ENCODE measurements at places on chromosomes 1 and 21.

DNA sequence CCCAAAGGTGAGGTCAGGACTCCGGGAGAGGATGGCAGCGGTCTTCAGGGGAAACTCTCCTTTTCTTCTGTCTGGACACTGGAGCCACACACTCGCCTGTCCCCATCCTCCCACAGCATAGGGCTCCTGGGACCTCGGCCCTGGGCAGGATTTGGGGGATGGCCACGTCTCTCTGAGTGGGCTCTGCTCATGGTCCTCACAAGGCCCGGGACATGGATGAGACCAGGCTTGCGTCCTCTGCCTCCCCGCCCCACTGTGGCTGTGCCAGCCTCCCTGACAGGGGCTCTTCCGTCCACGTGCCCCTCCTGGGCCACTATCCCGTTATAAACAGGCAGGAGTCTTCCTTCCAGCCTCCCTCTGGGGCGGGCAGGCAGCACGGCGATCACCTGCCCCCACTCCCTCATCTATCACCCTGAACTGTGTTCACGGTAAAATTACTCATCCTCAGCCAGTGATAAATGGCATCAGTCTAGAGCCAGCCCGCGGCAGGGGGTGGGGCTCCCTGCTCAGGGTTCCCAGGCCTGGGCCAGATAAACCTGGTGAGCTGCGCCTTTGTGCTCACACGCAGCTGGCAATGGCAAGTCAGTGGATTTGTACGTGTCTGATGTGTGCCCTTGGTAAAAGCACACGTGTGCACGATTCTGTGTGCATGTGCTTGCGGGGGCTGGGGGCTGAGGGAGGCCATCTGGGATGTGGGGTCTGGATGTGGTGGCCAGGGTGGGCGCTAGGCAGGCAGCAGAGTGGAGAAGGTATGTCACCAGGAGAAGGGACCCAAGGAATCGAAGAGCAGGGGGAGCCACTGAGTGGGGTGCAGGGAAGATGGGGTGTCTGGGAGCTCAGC lies 12.6 kb upstream of the SAMD11 start:
- no peak for DNase-seq

DNA sequence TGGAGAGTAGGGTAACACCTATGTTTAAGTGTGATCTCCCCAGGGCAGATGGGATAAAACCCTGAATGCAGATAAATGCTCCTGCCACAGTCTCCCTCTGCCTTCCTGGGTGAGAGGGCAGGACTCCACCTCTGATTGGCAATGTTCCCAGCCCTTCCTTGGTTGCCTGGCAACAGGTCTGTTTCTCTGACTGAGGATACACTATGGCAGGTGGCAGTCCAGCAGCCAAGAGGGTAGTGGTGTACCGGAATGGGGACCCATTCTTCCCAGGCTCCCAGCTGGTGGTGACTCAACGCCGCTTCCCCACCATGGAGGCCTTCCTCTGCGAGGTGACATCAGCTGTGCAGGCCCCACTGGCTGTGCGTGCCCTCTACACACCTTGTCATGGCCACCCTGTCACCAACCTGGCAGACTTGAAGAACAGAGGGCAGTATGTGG lies at the start of gene DCDC2B:
DCDC2B (plus strand) TSS at position 199 of the 438 bp plus-strand sequence; CDS start at position 204, 5 bp downstream.
- DNase-seq, result peak; percentile 64

- DNase-seq, result no peak
Measured at GRCh38 chr1:97308131-97308530, 586.5 kb downstream of the PTBP2 start.

GRCh38 chr1:66088787-66089186 lies 296.1 kb downstream of the PDE4B start:
- no peak for DNase-seq

GRCh38 chr1:208848854-208849253 lies 604.7 kb upstream of the PLXNA2 start:
- DNase-seq, result no peak

DNA sequence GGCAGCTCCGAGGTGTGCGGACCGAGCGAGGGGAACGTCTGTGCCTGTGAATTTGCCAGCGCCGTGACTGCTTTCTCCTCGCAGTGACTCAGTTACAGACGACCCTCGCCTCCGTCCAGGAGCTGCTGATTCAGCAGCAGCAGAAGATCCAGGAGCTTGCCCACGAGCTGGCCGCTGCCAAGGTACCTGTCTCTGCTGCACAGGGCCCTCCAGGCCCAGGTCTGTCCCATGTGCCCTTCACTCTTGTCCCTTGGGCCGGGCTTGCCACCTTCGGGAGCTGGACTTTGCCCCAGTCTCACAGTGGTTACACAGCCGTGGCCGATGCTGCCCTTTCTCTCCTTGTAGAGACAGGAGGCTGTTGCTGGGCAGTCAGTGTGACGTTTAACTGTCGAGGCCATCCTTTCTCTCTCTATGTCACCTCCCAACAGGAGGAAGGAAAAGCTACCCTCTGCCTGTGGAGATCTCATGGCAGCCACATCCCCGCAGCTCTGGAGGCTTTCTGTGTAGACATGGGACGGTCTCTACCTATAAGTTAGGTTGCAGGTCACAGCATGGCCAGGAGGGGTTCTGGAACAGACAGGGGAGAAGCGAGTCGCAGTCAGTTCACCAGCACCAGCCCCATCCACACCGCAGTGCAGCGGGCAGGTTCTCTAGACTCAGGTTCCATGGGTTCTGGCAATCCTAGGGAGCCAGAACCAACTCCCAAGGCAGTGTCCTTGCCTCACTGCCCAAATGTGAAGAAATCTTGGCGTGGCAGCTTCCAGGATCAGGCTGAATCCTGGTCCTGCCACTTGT lies 149.7 kb downstream of the PEX14 start:
- no peak for DNase-seq

- DNase-seq, result no peak
Measured at GRCh38 chr1:63108206-63108605, 214.2 kb upstream of the FOXD3 start.

GRCh38 chr1:177133977-177134538 lies 30.5 kb downstream of the ASTN1 start:
- DNase-seq, result no peak

DNA sequence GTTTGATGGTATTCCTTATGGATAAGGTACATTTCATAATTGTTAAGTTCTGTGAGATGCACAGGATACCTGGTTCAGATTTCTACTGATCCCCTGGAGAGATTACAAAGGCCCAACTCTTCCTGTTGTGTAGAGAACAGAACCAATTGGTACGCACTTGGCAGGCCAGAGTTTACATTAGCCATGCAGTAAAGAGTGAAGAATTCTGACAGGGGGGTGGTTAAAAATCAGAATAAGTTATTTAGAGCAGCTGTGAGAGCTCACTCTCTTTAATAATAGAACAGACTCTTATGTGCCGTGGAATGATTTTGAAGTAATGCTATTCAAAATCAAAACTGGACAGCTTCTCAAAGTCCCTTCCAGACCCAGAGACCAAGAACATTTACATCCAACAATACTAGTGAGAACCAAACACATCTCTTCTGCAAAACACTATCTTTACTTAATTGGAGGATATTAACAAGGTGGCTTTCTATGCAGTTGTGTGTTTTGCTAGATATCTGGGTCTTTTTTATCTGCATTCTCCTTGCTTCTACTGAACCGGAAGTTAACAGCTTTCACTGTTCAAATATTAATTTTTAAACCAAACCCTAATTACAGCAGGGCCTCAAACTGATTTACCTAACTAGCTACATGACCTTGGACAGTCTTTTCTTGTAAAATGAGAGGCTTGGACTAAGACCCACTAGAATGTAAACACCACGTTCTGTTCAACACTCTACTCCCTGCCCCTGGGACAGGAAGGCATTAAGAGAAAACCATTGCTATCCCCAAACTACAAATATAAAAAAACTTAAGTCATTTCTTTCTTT lies 4.0 kb downstream of the USP24 start:
- DNase-seq, result no peak

DNA sequence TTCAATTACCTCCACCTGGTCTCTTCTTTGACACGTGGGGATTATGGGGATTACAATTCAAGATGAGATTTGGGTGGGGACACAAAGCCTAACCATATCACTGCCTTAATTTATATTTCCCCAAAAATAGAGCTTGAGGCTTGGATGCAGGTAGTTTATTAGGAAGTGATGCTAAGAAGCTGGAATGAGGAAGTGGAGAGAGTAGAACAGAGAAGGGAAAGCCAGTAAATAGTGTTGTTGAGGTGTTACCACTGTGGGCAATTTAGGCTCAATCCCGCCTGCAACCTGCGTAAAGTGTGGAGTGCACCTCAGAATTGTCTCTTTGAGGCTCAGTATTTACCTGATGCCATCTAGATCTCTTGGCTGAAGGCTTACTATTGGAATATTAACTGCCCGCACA lies 4.9 kb upstream of the DOCK7 start:
- no peak for DNase-seq

GRCh38 chr1:217049721-217050120 lies 326.5 kb upstream of the ESRRG start:
- DNase-seq, result peak; percentile 18

Data from lung (tissue), 17 donors.